ENCODE measurements at places on chromosomes 1 and 21.
A peak's percentile ranks its signal among the peaks of the same experiment; 100 is the strongest.

DNA sequence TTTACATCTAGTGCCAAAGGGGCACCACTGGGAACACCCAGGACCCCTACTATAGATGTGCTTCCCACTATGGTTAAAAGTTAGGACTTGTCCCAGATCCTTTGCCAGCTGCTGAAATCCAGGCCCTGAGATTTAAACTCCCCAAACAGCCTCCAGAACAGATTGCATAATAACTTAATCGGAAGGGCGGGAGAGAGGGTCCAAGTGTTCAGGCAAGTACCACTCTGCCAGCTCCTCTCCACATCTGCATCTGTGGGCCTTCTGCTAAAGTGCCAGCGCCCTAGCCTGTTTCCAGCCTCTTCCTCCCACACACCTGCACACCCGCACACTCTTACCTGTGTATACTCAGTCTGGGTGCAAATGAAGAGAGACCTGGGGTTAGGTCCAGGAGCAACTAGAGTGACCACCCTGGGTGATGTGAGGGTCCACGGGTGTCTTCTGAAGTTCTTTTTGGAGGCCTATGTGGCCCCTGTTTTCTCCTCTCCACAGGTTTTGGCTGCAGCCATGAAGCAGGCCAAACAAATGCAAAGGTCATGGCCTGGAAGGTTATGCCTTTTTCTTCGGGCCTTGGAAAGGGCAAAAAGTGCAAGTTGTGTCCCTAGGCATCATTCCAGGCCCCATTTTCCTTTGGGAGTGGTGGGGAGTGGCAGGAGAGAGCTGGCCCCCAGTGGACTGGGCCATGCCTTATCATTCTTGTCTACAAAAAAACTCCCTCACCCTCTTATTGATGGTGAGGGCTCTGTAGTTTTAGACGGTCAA lies 29.3 kb downstream of the KIRREL1 start:
- no peak for DNase-seq

GRCh38 chr1:23524716-23525401 lies 6.2 kb downstream of the E2F2 start:
- DNase-seq: peak; percentile 99

- DNase-seq: no peak
These were observed 1.4 kb upstream of the TTLL7 start for GRCh38 chr1:84000196-84000885.

DNA sequence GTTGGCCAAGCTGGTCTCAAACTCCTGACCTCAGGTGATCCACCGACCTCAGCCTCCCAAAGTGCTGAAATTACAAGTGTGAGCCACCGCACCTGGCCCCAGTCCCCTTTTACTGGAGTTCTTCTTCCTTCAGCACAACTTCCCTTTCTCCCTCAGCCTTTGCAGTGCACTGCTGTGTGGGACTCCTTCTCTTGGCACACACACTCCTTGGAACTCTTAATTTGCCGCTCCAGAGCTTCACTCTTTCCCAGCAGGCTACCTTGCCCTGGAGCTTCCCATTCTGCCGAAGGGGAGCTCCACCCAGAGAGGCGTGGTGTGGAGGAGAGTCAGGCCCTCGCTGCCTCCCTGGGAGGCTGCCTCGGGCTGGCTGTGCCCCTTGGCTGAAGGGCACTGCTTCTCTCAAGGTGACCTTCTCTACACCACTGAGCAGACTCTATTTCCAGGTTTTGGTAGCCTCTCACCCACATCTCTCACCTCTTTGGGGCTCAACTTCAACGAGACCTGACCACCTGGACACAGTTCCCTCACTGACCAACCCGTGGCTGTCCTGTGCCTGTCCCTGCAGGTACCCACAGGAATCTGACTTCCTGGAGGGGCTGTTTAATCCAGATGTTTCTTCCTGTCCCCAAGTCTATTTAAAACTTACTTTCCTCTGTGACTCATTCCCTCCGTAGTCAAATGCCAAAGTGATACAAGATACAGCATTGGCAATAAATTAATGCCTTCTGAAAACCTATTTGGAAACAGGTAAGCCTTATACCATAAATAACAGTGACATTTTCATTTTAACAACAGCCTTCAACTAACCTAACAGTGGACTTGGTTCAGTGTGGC lies 227.3 kb upstream of the KIAA0040 start:
- DNase-seq: no peak

GRCh38 chr1:183293876-183294275 lies 107.8 kb downstream of the LAMC2 start:
- DNase-seq: no peak

GRCh38 chr1:101207891-101208290 lies 28.9 kb upstream of the S1PR1 start:
- no peak for DNase-seq

GRCh38 chr1:109721042-109721441 lies 9.0 kb downstream of the GSTM5 start:
- no peak for DNase-seq

GRCh38 chr1:41731516-41732030 lies 187.1 kb downstream of the HIVEP3 start:
- no peak for DNase-seq

DNA sequence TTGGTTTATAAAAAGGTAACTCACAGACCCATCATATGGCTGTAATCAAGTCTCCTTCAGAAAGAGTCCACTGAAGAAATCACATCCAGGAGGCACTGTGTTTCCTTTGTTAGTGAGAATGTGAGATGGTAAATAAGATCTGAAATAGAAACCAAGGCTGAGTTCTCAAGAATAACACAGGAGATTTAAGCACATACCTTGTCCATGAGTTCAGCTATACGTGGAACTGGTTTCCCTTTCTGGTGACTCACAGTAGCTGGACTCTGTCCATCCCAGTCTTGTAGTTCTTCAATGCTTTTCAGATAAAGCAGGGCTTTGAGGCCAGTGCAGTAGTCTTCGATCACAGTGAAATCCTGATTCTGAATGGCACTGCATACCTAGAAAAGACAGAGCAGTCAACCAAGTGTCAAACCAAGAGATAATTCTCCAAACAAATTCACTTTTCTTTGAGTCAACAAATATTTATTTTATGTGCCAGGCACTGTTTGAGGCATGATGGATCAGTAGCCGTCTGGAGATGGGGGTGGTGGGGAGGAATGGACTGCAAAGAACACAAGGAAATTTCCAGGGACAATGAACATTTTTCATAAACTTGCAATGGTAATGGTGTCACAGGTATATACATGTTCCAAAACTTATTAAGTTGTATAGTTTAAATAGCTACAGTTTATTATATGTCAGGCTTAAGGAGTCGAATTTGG lies 471.4 kb downstream of the PTBP2 start:
- DNase-seq: no peak

DNA sequence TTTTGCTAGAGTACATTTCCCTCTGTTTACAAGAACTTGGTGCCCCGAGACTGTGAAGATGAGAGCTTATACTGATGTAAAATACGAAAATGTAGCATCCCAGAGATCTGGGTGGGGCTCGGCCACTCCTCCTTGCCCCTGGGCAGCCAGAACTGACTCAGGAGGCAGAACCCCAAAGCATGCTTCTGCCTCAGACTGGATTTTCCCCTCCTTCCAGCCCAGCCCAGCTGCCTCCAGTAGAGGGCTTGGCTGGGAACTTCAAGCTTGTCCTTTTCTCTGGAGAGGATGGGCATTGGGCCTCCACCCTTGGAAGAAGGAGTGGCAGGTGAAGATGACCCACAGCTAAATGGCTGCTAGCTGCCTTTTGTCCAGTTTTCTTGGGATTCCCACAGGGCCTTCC lies 24.3 kb upstream of the BTG2 start:
- DNase-seq: no peak

- no peak for DNase-seq
These were observed 122.7 kb downstream of the ZBTB18 start for GRCh38 chr1:244173769-244174168.

- no peak for DNase-seq
These were observed 595.1 kb upstream of the ZP4 start for GRCh38 chr1:238485912-238486209.

DNA sequence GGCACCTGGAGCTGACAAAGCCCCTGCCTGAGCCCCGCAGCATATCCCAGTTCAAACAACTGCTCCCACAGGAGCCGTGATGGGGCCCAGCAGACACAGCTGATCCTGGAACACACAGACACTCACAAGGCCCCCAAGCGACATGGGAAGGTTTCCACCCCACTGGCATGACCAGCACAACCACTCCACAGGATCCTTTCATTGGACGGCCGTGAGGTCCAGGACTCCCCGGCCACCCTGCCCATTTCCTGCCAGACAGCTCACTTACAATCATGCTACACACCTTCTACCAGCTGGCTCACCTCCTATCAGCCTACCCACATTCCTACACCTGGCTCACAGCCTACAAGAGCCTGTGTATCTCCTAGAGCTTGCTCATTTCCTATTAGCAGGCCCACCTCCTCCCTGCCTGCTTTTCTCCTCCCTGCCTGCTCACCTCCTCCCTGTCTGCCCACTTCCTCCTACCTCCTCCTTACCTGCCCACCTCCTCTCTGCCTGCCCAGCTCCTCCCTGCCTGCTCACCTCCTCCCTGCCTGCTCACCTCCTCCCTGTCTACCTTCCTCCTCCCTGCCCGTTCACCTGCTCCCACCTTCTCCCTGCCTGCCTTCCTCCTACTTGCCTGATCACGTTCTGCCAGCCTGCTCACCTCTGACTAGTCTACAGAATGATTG lies 73.9 kb downstream of the MATN1 start:
- DNase-seq: no peak

DNA sequence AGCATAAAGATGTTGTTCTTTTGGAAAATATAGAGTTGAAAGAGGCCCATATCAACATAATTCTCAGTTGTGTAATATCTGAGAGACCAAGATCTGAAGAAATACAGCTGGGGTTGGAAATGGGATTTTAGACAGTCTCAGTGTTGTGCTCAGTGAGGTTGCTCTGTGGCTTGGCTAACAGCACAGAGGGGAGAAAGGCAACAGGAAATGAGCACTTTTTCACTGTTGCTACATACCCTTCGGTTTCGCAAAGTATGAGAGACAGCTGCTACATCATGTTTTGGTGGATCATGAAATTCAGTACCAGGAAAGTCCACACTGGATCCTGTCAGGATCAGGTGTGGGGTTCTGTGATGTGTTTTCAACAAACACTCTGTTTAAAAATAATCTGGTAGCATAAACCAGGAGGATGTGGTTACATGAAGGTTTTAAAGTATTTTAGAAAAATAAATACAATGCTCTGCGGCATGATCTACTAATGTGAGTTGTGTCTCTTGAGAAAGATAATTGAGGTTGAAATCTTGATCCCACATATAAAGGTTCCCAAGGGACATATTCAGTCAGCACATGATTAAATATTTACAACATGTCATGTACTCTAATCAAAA lies 7.0 kb upstream of the GPR88 start:
- DNase-seq: no peak

GRCh38 chr1:23732363-23733224 lies 10.7 kb upstream of the ELOA start:
- no peak for DNase-seq

DNA sequence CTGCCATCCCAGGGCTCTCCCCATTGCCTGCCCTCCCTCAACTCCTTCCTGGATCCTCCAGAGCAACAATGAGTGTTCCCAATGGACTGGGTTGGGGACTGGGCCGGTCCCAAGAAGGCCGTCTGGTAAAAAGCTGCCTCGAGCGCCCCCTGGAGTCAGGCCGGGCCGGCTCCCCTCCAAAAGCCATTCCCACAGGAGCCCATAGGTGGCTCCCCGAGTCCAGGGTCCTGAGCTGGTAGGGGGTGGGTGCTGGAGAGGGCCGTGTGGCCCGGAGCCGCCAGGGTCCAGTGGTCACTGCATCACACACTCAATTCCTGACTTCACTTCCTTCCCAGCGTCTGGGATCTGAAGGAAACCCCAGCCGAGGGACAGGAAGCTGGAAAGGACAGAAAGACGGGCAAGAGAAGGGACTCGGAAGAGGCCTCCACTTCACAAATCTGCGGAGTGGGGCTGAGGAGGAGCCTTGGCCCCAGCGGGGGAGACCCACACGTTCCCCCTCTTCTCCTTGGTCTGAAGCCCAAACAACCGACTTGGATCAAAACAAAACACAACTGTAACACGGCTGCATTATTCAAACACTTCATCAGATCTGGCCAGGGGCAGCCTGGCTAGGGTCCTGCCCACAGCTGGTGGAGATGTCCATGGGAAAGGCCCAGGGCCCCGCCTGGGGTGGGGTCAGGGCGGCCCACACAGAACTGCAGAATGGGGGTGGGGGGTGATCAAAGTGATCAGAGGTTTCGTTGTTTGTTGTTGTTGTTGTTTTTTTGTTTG lies 10.9 kb upstream of the ALDH4A1 start:
- DNase-seq: peak; percentile 18

DNA sequence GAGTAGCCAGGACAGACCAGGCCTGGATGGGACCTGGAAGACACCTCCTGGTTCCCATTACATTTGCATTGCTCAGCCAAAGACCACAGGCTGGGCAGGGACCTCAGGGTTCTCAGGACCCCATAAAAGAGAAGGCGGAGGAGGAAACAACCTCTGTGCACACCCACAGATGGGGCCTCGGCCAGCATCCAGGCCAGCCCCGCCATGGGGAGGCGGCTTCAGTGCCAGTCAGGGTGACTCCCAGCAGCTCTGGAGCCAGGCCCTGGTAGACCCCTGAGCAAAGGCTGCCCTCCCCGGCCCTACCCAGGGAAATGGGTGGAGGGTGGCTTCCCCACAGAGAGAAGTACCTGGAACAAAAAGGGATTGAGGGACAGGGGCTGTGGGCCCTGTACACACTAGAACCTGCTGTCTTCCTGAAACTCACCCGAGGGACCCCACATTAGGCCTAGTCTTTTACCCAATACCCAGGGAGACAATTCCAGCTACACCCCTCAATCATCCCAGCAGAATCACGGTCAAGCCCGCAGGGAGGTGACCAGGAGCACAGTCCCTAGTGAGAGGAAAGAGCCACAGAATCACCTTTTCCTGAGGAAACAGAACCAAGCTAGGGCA lies 64.5 kb downstream of the PSMG1 start:
- DNase-seq: no peak

DNA sequence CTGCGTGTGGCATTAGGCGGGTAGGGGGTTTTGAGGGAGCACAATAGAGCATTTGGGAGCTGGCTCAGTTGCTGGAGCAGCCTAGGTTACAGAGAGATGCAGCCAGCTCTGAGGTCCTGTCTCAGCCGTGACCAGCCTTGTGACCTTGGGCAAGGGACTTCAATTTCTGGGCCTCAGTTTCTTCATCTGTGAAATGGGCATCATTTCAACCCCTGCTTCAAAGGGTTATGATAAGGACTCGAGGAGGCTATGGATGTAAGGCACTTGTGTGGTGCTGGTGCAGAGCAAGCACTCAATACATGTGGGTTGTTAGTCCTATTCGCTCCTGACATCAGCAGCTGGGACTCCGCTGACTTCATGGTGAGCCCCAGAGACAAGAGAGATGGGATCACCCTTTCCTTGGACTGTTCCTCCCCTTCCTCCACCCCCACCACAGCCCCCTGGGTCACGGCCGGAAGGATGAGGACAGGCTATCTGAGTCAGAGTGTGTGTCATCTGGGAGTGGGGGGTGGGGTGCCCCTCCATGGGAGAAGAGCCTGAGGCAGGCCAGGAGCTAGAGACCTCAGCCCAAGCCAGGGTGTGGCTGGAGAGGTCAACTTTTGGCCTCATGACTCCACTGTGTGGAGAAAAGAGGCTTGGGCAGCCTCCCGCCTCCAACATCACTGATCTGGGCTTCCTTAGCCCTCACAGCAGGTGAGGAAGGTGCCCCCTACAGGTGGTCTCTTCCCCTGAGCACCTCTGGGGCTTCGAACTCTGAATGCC lies 71.4 kb upstream of the ZBTB40 start:
- no peak for DNase-seq

- DNase-seq: no peak
These were observed 28.6 kb downstream of the KRTAP10-1 start for GRCh38 chr21:44511219-44511937.

- no peak for DNase-seq
These were observed 186.0 kb downstream of the PSMG1 start for GRCh38 chr21:38997051-38997842.

- peak; percentile 42 for DNase-seq
These were observed 30.5 kb downstream of the MROH7 start for GRCh38 chr1:54671985-54672608.

GRCh38 chr1:163523375-163524029 lies 201.7 kb downstream of the NUF2 start:
- no peak for DNase-seq
